Substantia nigra (tissue), 51 donors: ENCODE measurements at places on chromosomes 11 and 22.
A peak's percentile ranks its signal among the peaks of the same experiment; 100 is the strongest.

DNA sequence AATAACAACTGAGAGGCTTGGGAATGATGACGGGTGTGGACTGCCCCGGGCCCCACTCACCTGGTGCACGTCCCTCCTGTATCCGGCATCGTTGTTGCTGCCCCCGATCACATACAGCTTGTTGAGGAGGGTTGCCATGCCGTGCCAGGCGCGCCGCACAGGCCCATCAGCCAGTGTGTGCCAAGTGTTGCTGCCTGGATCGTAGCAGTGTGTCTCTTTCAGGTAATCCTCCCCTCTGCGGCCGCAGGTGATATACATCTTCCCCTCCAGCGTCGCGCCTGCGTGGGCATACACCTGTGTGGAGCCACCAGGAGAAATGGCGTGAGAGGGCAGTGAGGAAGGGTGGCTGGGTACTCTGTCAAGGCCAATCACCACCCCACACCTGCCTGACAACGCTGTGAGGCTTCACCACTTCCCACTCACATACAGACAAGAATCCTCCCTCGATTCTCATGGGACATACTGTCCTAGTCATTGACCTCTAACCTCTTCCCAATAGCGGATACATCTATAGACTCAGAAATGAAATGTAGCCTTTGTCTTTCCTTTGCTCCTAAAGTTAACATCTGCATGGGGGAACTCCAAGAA lies 8.9 kb upstream of the SCARF2 start:
- no peak for DNase-seq

DNA sequence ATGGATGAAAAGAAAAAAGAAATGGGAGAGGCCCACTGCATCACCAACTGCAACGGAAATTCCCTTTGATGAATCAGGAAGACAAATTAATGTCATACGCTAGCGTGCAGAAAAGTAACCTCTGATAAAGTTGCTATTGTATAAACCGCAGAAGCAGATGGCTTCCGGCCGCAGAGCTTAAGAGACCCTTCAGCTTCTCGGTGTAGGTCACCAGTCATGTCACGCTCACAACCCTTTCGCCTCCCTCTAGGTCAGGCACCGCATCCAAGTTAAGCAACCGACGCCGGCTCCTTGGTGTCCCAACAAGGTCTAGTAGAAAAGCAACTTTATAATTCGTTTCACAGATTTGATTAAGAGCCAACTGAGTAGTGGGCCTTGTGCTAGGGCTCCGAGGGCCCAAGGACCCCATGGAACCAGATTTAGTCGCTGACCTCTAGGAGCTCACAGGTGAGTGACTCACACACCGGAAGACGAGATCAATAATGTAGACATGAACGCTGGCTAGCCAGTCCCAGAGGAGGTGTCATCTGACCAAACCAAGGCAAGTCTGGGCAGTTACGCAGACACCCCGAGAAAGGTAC lies 1.2 kb upstream of the ZFP91 start:
- no peak for DNase-seq

DNA sequence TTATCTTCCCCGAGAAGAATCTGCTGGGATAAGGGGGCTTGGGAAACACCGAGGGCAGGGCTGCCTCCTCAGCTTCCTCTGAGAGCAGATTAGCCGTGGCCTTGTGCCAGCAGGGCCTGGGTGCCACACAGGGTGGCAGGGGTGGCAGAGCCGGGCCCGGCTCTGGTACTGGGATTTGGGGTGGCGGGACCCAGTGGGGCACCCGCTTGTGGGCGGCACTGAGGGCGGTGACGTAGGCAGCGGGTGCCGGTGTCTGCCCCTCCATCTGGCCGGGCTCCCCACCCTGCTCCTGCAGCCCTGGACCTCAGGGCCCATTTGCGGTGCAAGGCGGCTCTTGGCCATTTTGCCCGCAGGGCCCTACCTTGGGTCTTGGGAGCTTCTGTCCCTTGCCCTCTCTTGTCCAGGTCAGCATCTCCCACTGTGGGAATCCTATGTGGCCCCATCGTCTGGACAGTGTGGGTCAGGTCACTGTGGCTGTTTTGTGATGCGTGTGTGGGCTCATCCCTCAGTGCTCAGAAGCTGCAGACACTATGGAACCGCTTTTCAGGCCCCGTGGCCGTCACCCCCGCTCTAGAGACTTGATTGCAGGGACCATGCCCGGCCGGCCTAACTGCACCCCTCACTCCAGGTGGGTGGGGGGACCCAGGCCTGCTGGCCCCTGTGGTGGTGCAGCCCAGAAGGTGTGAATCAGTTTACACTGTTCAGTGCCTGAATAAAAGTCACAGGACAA lies 29.7 kb upstream of the KRTAP5-6 start:
- no peak for DNase-seq

DNA sequence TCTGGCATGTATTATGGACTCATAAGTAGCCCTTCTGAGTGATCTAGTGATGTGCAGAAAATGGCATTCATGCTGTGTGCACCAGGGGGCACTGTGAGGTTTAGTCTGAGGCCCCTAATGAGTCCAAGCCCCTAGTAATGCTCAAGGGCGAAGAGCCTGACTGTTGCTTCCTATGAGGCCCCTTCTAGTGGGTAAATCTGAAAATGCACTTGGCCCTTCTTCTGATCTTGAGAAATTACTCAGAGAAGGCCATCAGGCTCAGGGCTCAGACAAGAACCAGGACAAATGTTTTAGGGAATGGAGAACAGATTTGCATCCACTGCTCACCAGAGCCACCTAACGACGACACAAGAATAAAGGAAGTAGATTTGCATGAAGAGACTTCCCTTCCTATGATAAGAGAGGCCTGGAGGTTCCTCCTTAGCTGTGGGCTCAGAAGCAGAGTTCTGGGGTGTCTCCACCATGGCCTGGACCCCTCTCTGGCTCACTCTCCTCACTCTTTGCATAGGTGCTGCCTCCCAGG lies 75.8 kb downstream of the GGTLC2 start:
- no peak for DNase-seq

DNA sequence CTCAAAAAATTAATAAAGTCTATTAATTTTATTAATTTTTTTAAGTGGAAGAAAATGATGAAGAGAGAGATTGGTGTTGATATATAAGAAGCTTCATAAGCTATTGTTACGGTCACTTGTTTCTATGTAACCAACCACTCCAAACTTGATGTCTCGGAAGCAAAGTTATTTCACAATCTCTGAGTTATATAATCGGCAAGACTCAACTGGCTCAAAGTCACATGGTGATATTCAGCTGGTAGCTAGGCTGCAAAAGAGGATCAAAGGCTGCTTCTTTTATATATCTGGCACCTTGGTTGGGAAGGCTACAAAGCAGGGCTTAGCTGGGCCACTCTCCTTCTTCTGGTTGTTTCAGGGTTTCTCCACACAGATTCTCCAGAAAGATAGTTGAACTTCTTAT lies 245.1 kb upstream of the ARHGAP42 start:
- no peak for DNase-seq

GRCh38 chr11:65329944-65330403 lies 3.7 kb upstream of the DPF2 start:
- DNase-seq: peak; percentile 28

- DNase-seq: peak; percentile 19
Observed at GRCh38 chr11:19557720-19558140, 154.9 kb upstream of the NAV2 start.

DNA sequence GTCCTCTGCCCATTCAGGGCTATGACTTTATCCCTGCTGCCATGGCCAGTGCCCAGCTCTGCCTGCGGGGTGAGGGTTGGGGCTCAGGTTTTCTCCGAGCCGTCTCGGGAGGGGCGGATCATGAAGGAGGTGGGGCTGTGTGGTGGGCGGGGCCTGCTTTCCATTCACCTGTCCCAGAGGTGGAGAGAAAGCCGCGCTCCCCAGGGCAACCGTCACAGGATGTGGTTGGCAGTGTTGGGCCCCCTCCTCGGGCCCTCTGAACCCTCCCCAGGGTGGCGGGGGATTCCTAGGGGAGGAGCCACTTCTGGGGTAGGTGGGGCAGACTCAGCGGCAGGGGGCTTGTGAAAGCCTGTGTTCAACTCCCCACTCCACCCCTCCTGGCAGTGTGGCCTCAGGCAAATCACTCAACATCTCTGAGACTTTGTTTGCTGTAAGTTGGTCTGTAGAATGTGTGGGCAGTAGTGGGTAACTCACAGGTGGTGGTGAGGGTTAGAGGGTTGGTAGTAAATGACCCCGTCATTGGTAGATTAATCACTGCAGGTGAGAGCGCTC lies 50.3 kb downstream of the CD6 start:
- DNase-seq: no peak

- DNase-seq: no peak
Observed at GRCh38 chr11:10654811-10655150, 38.8 kb downstream of the IRAG1 start.

DNA sequence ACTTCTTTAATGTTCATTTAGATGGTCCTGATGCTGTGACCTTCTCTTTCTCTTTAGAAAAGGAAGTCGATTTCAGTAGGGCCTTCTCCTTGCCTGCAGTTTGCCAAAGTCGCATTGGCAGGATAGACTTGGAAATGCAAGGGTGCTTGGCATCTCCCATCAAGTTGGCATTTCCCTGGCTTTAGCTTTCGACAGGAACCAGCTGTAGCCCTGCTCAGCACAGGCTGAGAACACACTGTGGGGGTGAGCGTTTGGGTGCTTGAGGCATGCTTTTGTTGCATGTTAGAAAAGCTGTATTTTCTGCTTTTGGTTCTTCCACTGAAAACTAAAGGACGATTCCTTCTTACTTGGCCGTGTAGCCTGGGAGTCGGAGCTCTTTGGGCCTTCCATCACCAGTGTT lies 37.7 kb downstream of the LDLRAD3 start:
- DNase-seq: no peak

GRCh38 chr22:37659066-37659896 lies 758 bp downstream of the PDXP start:
- no peak for DNase-seq

GRCh38 chr22:50708474-50708873 lies 29.5 kb upstream of the ACR start:
- no peak for DNase-seq

- no peak for DNase-seq
Observed at GRCh38 chr11:62015615-62016014, 48.2 kb upstream of the FTH1 start.

DNA sequence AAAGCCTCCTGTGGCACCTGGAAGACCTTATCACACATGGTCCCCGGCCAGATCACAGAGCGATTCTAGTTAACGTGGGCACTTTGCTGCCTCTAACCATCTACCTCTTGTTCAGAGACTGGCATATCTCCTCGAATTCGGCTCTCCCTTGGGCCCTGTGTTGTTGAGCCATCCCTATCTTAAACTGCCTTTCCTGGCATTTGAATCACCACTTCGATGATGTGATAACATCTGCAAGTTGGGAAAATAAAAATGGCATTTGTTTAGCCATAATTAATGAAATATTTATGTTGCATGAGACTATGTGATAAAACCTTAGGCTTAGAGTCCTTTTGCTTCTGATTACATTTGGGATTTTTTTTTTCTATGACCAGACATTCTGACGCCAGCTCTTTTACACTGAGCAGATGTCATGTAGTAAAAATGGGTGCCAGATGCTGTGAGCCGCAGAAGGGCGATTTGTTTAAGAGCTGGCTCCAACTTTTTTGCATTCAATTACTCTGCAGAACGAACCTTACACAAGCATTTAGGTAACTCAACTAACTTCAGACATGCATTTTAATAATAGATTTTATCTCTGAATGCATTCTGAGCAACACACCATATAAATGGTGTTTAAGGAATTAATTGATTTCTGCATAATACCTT lies 58.5 kb upstream of the PARVA start:
- no peak for DNase-seq

DNA sequence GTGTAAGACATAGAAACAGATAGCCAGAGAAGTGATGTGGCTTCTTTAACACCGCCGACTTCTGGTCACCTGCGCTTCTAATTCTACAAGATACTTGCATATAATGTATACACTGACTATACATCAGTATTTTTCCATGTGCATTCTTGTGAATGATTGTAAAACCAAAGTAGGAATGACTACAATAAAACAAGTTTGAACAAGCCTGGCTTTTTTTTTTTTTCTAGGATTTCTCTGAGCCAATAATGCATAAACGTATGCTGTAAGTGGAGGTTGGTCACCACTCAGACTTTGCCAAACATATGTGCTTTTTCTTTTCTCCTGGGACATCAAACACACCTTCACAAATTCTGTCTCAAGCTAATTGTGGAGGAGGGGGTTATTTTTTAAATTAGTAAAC lies 237.8 kb upstream of the KIRREL3 start:
- no peak for DNase-seq

- DNase-seq: no peak
Observed at GRCh38 chr22:28351476-28351875, 328.2 kb downstream of the TTC28 start.

DNA sequence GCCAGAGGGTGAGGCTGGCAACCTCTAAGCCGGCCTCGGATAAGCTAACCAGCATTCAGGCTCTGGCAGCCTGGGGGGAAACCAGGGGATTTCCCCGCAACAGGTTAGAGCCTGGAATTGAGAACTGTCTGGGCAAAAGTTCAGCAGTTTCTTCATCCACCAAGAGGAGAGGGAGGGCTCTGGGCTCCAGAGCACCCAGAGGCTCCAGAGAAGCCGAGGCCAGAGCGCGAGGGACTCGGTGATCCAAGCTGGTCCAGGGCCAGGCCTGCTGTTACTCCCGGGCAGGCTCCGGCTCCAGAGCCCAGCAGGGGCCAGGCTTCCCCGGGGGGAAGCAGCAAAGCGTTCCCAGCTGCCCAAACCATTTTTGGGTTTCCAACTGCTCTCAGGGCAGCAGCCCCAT lies 13.3 kb upstream of the SH3BP1 start:
- DNase-seq: no peak

DNA sequence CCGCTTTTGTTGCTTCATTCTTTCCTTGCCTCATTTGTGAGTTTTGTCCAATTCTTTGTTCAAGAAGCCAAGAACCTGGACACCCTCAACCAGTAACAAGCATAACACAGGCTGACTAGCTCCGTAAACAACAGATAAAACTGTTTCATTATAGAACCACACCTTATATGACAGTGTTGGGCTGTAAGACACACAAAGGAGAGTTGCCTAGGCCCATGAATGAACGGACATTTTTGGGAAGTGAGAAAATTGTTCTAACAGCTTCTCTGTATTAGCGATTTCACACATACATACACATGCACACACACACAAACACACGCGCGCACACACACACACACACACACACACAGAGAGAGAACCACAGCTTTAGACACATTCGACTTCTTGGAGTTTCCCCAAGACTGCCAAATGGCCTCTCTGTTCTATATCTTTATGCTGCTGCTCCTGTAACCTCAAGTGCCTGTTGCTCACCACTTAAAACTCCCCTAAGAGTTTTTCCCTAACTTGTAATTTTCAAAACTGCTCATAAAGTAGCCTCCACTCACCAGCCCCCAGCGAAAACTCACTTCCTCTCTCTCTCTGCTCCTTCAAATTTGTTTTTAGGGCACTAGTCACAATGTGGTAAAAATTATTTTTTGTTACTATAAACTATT lies 35.9 kb downstream of the CTSC start:
- no peak for DNase-seq
